ENCODE measurements at places on chromosomes 1 and 21. TPM values are rescaled to one million over a fixed set of nuclear protein-coding genes. Genes with fewer than 3 reads are reported as not detected.

DNA sequence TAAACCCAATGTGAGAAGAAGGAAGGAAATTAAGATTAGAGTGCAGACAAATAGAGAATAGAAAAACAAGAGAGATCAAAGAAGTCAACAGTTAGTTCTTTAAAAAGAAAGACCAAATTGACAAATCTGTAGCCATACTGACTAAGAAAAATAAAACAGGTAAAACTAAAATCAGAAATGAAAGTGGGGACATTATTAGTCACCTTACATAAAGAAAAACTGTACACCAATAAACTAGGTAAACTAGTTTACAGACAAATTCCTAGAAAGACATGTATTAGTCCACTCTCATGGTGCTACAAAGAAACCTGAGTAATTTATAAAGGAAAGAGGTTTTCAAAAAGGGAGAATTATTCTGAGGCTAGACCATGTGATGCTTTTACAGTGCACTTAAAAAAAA, 22.3 kb downstream of the BLZF1 start:
- H3K27ac ChIP-seq: no peak overlapping the region
- H3K4me1 ChIP-seq: no peaks in the 10 kb centered on the region
- no peaks in the 10 kb centered on the region for H3K27me3 ChIP-seq
- no peak for DNase-seq
- H3K36me3 ChIP-seq: peaks cover 100% of the 10 kb centered on the region
- H3K4me3 ChIP-seq: no peak overlapping the region

DNA sequence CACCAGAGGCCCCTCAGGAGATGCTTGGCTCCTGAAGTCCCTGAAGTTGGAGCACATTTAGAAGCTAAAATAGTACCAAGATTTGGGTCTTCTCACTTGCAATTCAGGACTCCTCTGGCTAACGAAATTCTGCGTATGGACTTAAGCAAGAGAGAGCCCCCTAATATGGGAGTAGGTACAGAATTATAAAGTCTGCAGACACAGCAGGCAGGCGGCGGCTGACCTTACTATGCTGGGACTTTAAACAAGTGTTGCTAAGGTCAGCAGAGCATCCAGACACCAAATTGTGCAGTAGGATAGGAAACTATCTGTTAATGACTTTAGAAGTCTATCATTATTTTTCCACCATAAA, 104.5 kb upstream of the PDE4B start:
- DNase-seq: no peak
- H3K27me3 ChIP-seq: no peaks in the 10 kb centered on the region
- no peaks in the 10 kb centered on the region for H3K4me1 ChIP-seq
- no peaks in the 10 kb centered on the region for H3K36me3 ChIP-seq
- H3K27ac ChIP-seq: no peak overlapping the region

GRCh38 chr1:18946550-18947381, 9.7 kb downstream of the IFFO2 start:
- no peak for DNase-seq
- H3K4me3 ChIP-seq: no peak overlapping the region
- H3K27me3 ChIP-seq: no peaks in the 10 kb centered on the region
- H3K4me1 ChIP-seq: peaks cover 72% of the 10 kb centered on the region

GRCh38 chr1:203278082-203278884, 27.0 kb upstream of the BTG2 start:
- peak overlapping the region; percentile 94 for H3K27ac ChIP-seq
- no peaks in the 10 kb centered on the region for H3K27me3 ChIP-seq
- H3K36me3 ChIP-seq: no peaks in the 10 kb centered on the region
- peak; percentile 96 for DNase-seq
- no peak overlapping the region for H3K4me3 ChIP-seq

GRCh38 chr21:21968810-21969209, 970.6 kb downstream of the NCAM2 start:
- no peaks in the 10 kb centered on the region for H3K27me3 ChIP-seq
- H3K4me1 ChIP-seq: no peaks in the 10 kb centered on the region
- no peak overlapping the region for H3K27ac ChIP-seq
- H3K4me3 ChIP-seq: no peak overlapping the region
- H3K36me3 ChIP-seq: no peaks in the 10 kb centered on the region

GRCh38 chr1:150371110-150371509, 7.2 kb downstream of the RPRD2 start:
- no peak overlapping the region for H3K4me3 ChIP-seq
- H3K27ac ChIP-seq: no peak overlapping the region
- H3K4me1 ChIP-seq: peaks cover 7% of the 10 kb centered on the region
- no peaks in the 10 kb centered on the region for H3K36me3 ChIP-seq

GRCh38 chr1:194223596-194223995, 1037.2 kb upstream of the B3GALT2 start:
- no peak overlapping the region for H3K27ac ChIP-seq
- H3K4me1 ChIP-seq: no peaks in the 10 kb centered on the region
- no peak overlapping the region for H3K4me3 ChIP-seq
- DNase-seq: no peak

- H3K4me1 ChIP-seq: peaks cover 9% of the 10 kb centered on the region
- no peak overlapping the region for H3K4me3 ChIP-seq
- no peak for DNase-seq
Observed at GRCh38 chr21:41813226-41813625, 46.4 kb upstream of the RIPK4 start.

DNA sequence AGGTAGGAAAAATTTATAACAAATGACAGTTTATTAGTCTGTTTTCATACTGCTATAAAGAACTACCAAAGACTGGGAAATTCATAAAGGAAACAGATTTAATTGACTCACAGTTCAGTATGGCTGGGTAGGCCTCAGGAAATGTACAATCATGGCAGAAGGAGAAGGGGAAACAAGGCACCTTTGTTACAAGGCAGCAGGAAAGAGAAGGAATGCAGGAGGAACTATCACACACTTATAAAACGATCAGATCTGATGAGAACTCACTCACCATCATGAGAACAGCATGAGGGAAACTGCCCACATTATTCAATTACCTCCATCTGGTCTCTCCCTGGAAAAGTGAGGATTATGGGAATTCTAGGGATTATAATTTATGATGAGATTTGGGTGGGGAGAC, 61.3 kb downstream of the ASB17 start:
- H3K4me1 ChIP-seq: no peaks in the 10 kb centered on the region
- no peaks in the 10 kb centered on the region for H3K36me3 ChIP-seq
- no peak overlapping the region for H3K27ac ChIP-seq
- no peaks in the 10 kb centered on the region for H3K27me3 ChIP-seq
- no peak overlapping the region for H3K4me3 ChIP-seq

GRCh38 chr1:51693419-51694155, 76.7 kb downstream of the OSBPL9 start:
- DNase-seq: no peak
- H3K27ac ChIP-seq: no peak overlapping the region
- no peaks in the 10 kb centered on the region for H3K27me3 ChIP-seq
- H3K4me3 ChIP-seq: no peak overlapping the region
- H3K4me1 ChIP-seq: peaks cover 69% of the 10 kb centered on the region

GRCh38 chr1:56150441-56151215, 428.7 kb downstream of the PLPP3 start:
- H3K4me1 ChIP-seq: no peaks in the 10 kb centered on the region
- H3K27ac ChIP-seq: no peak overlapping the region
- no peaks in the 10 kb centered on the region for H3K36me3 ChIP-seq

GRCh38 chr1:33280091-33280661, 23.9 kb downstream of the ZNF362 start:
- peaks cover 94% of the 10 kb centered on the region for H3K36me3 ChIP-seq
- no peak overlapping the region for H3K4me3 ChIP-seq
- H3K4me1 ChIP-seq: no peaks in the 10 kb centered on the region
- no peaks in the 10 kb centered on the region for H3K27me3 ChIP-seq
- DNase-seq: no peak

DNA sequence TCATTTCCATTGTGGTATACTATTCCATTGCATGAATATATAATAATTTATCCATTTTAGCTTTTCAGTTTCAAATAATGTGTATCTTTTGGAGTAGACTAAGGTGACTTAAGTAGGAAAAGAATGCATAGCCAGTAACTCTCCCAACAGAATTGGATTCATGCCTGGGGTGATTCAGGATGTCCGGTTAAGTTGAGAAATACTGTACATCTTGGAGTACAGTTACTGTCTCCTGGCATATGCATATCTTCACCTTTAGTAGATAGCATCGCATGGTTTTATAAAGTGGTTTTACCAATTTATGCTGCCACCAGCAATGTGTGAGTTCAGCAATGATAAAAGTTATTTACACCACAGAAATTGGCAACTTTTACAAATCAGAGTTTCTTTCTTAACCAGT, 18.6 kb upstream of the SLC6A9 start:
- H3K4me3 ChIP-seq: no peak overlapping the region
- no peaks in the 10 kb centered on the region for H3K4me1 ChIP-seq
- H3K36me3 ChIP-seq: no peaks in the 10 kb centered on the region
- H3K27me3 ChIP-seq: no peaks in the 10 kb centered on the region
- DNase-seq: no peak

DNA sequence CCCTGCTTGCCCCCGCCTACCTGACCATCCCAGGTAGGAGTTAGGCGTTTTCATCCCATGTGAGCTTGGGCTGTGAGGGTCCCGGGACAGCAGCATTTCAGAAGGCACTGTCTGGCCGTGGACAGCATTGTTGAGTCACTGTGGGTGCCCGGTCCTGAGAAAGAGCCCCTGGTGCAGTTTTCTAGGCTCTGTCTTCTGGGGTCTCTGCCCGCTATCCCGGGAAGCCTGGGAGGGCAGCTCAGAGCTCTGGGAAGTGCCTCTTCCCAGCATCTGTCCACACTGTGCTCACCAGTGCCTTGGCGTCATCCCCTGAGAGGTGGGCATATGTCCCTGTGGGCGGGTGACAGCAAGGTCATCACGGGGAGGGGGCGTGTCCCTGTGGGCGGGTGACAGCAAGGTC, 11.4 kb upstream of the ZNF669 start:
- no peaks in the 10 kb centered on the region for H3K27me3 ChIP-seq
- no peak overlapping the region for H3K27ac ChIP-seq
- no peak overlapping the region for H3K4me3 ChIP-seq
- DNase-seq: no peak
- no peaks in the 10 kb centered on the region for H3K36me3 ChIP-seq

DNA sequence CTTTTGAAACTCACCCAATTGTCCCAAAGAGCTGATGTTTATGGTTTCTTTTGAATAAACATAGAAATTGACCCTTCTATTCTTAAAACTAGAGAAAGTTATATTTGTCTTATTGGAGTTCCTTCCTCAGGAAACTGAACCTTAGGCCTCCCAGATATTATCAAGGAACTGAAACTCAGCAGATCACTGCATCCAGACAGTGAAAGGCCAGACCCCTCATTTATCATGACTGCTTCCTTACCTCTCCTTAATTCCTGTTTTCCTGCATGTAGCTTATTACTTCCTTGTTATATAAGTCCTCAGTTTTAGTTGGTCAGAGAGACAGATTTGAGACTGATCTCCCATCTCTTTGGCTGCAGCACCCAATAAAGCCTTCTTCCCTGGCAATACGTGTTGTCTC, 27.5 kb downstream of the SLC22A15 start:
- no peak overlapping the region for H3K27ac ChIP-seq
- DNase-seq: no peak
- no peaks in the 10 kb centered on the region for H3K27me3 ChIP-seq
- peaks cover 12% of the 10 kb centered on the region for H3K4me1 ChIP-seq

- no peaks in the 10 kb centered on the region for H3K4me1 ChIP-seq
- DNase-seq: no peak
- no peaks in the 10 kb centered on the region for H3K27me3 ChIP-seq
- H3K27ac ChIP-seq: no peak overlapping the region
Observed at GRCh38 chr1:56056438-56057287, 522.7 kb downstream of the PLPP3 start.

CA6 gene
- total RNA-seq: not detected

RXRG gene
- total RNA-seq: 3.8 TPM

PADI4 gene
- total RNA-seq: 0.61 TPM

GBP7 gene
- not detected for total RNA-seq

CDC20 gene
- total RNA-seq: 1.6 TPM

LYPD8 gene
- not detected for total RNA-seq

ITLN2 gene
- not detected for total RNA-seq

ATP1A4 gene
- total RNA-seq: not detected
